ENCODE measurements at places on chromosomes 1 and 21.

DNA sequence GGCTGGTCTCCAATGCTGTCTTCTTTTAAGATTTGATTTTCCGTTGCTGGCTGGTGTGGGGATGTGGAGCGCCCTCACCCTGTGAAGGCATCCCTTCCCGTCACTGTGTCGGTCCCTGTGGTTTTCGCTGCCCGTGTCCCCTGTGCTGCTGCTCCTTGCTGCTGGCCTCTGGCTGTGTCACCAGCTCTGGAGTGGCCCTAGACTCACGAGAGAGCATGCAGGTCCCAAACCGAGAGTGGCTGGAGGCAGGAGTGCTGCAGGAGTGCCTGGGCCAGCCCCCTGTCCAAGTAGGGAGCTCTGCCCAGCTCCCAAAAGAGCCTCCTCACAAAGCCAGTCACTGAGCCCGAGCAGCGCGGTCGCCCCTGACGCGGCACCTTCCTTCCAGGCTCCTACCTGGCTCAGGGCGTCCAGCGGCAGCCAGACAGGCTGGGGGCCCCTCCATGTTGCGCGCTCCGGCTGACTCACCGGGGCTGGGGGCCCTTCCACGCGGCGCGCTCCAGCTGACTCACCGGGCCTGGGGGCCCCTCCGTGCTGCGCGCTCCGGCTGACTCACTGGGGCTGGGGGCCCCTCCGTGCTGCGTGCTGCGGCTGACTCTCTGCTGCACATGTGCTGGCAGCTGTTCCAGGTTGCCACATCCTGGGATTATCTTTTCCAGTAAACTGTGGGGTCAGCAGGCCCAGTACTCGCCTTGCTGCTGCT is 106.7 kb upstream of the COL6A1 start:
- no peak for DNase-seq

DNA sequence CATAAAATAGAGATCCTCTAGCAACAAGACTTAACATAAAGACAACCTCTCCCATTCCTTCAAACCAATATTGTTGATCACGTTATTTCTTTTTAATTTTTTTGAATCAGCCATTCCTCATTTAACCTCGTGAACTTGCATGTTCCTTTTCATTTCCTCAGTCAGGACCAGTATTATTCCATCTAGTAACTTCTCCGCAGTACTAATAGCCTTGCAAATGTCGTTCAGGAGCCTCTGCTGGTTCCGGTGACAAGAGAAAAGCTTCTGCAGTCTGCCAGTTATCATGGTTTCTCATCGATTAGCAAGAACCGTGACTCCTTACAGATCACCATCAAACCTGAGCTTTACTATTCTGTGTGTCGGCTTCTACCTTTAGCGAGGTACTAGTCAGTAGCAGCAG is 3.0 kb downstream of the APP start:
- no peak for DNase-seq

GRCh38 chr1:15214527-15214926 is 32.5 kb upstream of the FHAD1 start:
- no peak for DNase-seq

GRCh38 chr1:181061891-181062835 is 26.3 kb upstream of the IER5 start:
- DNase-seq: no peak

- no peak for DNase-seq
Measured at GRCh38 chr1:212792396-212792908, 758 bp downstream of the TATDN3 start.

GRCh38 chr1:11831945-11832725 is 15.4 kb downstream of the NPPA start:
- no peak for DNase-seq

GRCh38 chr1:59926381-59927123 is at the start of gene CYP2J2:
TSS of gene CYP2J2 (minus strand) at chr1:59926773. CDS start at chr1:59926746, 27 bp downstream.
- no peak for DNase-seq

DNA sequence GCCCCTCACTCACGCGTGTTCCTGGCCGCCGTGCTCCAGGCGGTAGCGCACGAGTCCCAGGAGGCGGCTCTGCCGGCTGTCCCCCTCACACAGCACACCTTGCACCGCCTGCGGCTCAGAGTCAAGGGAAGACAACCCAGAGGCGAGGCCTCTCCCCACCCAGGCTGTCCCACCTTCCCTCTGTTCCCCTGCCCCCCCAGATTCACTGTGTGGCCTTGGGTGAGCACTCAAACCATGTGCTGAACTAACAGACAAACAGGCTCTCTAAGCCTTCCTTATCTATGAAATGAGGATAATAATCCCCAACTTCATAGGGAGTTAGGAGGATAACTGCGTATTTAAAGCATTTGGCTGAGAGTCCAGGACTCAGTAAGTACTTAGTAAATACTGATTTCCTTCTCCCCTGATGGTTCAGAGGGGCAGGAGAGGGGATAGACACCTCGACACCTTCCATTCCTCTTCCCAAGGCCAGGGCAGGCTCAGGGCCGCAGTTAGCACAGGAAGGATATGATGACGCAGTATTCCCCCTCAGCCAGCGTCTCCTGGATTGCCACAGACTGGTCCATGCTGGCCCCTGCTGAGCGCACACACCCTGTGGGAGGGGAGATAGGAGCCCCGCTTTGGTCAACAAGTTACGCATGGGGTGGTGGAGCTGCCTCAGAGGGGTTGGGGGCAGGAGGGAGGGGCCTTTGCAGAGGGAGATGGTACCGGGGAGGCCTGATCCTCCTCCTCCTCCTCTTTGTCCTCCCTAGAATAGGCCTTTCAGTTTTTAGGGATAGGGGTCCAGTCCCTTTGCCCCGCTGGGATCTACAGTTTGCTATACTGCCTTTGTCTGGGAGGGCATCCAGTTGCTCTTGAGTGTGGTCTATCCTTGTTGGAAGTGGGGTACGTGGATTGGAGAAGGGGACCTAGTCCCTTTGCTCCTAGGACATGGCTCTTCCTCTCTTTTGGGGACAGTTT is 830 bp downstream of the INPP5B start:
- no peak for DNase-seq

DNA sequence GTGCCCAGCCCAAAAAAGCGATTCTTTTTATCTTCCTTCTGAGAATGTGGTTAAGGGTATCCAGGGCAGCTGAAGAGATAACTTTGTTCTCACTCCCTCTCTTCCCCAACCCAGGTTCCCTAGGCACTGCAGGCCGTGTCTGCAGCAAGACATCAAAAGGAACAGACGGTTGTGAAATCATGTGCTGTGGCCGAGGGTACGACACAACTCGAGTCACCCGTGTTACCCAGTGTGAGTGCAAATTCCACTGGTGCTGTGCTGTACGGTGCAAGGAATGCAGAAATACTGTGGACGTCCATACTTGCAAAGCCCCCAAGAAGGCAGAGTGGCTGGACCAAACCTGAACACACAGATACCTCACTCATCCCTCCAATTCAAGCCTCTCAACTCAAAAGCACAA is 11.4 kb downstream of the WNT2B start:
- no peak for DNase-seq

DNA sequence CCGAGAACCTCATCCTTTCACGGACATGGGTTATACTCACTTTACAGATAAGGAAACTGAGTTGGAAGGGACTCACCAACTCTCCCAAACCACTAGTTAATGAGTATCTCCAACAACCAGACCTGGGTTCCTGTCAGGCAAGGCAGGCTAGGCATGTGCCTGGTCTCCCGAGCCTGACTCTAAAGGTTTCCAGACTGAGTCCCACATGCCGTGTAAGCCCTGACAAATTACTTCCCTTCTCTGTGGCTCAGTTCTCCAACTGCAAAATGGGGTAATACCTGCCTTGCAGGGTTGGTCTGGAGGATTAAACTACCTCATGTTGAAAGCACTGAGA is 34.3 kb downstream of the SSBP3 start:
- DNase-seq: no peak

DNA sequence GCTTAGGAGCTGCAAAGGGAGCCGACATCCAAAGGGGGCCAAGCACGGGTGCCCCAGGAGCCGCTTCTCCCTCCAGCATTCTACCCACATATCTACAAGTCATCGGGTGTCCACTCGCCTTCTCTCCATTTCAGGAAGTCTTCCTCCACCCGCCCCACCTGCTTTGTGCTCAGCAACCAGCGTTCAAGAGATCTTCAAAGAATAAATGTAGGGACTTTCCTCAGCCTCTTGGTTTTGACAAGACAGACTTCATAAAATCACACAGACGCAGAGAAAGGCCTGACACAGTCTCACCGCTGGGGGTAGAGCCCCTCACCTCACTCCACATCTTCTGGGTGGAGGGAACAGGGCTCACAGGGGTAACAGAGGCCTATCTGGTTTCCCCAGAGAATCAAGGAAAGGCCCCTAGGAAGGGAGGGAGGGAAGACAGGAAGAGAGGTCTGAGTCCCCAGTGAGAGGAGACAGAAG is 49.5 kb downstream of the SSBP3 start:
- no peak for DNase-seq

DNA sequence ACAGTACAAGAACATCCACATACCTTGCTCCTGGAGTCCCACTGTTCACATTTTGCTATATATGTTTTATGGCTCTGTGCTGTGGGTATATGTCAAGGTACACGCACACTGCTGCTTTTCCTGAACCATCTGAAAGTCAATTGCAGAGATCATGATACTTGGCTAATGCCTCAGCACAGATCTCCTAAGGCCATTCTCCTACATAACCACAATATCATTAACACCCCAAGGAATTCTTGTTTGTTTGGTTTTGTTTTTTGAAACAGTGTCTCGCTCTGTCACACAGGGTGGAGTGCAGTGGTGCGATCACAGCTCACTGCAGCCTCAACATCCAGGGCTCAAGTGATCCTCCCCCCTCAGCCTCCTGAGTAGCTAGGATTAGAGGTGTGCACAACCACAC is 16.0 kb downstream of the CTNNBIP1 start:
- DNase-seq: no peak

GRCh38 chr1:157968946-157969345 is 24.5 kb upstream of the KIRREL1 start:
- DNase-seq: no peak

DNA sequence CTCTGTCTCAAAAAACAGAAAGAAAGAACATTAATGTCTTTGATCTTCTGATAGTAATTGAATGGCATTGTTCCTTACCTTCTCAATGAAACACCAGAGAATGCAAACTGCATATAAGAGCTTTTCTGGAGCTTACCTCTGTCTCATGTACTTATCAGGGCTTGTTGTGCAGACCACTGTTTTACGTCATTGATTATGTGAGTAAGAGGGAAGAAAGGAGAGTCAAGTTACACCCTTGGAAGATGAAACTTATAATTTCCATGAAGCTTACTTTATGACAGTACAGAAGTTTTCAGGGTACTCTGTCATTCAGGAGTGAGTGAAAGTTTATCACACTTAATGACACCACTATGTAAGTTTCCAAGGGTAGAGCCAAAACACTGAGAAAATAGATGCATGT is 49.0 kb upstream of the MAB21L3 start:
- no peak for DNase-seq

DNA sequence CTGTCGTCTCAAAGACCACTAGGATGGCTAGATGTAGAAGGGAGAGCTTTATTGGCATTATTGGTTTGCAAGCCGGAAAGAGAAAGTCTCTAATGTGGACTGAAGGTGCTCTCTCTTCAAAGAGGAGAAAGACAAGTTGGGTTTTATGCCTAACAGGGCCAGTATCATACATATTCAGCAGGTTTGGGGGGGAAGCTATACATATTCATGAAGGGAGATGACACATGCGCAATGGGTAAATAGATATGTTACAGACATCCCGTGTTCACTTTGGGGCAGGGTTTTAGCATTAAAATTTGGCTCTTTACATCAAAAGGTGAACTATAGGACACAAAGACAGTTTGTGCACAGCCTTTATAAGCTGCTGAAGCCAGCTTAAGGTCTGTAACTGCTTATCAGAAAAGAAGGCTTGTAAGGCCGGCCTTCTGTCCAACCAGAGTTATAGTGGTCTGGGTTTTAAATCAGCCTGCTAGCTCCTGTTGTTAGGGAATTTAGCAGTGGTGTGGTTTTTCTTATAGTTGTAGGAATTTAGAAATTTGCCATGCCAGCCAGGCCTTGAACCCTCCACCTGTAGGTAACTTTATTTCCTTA is 46.5 kb upstream of the LRRN2 start:
- no peak for DNase-seq

DNA sequence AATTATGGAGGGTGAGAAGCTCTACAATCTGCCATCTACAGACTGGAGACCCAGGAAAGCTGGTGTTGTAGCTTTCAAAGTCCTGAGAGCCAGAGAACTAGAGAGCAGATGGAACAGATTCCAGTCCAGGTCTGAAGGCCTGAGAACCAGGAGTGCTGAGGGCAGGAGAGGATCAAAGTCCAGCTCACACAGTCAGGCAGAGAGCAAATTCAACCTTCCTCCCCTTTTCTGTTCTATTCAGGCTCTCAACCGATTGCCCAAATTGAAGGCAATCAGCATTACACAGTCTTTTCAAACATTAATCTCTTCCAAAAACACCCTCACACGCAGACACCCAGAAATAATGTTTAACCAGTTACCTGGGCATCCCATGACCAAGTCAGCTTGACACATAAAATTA is 2.5 kb upstream of the TMPRSS2 start:
- no peak for DNase-seq

DNA sequence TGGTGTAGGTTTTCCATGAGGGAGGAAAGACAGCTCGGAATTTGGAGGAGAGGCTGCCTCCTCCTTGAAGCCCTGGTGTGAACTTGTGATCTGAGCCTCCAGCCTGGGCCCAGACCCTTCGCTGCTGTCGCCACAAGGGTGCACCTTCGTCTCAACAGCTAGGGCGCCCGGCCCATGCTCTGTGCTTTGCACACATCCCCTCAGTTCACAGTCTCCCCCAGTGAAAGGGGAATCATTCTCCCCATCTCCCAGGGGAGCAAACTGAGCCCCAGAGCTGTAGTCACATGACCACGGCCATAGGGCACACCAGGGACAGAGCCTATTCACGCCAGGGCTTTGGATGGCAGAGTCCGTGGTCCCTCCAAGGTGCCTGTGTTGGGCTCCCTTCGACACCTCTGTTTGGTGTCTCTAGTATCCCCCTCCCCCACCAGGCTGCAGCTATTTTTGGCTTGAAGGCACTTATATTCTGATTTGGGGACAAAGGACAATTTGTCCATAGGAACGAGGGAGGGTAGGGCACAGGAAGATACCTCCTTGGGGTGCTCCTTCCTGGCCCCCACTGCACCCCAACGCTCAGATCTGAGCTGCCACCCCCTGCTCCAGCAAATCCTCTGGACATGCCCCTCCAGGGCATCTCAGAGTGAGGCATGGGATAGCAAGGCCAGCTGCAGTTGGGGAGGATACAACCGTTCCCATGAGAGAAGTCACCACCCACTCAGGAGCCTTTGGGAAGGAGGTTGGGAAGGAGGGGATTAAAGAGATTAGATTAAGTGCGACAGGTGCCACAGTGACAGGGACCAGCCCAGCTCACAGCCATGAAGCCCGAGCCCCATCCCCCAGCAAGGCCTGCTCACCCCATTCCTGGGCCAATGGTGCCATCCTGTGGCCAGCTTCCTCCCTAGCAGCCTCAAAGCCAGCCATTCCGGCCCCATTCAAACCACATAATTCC is 15.7 kb downstream of the MATN1 start:
- peak; percentile 29 for DNase-seq

DNA sequence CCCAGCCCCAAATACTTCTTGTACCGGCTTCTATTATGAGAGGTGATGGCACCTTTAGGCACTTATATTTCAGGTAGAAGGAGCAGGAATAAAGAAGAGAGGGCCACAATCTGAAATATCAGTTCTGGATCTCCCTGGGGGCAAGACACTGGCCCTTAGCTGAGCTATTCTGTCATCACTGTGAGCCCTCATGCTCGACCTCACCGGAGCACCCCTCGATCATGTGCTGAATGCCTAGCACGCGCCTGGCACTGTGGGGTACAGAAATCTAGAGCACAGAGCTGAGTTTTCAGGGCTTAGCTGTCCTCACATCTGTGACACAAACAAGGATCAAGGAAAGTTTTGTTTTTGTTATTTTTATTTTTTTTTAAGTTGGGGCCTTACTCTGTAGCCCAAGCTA is 7.6 kb upstream of the MX1 start:
- no peak for DNase-seq

Measured in stimulated activated CD8-positive, alpha-beta memory T cell treated with anti-CD3 and anti-CD28 coated beads, Interleukin-7, amount 100 ng/mL, for 1 hour (primary cell).